ENCODE measurements at places on chromosomes 2 and 18.

GRCh38 chr18:22536558-22536957, 118.8 kb upstream of the CTAGE1 start:
- DNase-seq: no peak

- DNase-seq: peak; percentile 8
Measured at GRCh38 chr2:153005071-153005730, 286.8 kb downstream of the ARL6IP6 start.

DNA sequence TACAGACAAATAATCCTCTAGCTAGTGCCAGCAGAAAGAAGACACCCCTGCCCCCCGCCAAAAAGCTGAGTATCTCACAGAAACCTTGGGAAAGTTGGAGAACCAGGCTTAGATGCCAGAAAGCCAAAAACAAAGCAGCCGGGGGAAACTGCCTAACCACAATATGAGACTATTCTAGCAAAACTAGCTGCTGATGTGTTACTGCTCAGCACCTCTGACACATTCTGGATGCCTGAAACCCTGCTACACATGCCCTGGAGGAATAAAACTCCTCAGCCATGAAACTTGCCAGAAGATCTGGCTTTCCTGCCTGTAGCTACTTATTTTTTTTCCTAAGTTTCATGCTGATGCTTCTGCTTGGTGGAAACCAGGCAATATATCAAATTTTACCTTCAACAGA, 122.7 kb upstream of the GCFC2 start:
- no peak for DNase-seq

DNA sequence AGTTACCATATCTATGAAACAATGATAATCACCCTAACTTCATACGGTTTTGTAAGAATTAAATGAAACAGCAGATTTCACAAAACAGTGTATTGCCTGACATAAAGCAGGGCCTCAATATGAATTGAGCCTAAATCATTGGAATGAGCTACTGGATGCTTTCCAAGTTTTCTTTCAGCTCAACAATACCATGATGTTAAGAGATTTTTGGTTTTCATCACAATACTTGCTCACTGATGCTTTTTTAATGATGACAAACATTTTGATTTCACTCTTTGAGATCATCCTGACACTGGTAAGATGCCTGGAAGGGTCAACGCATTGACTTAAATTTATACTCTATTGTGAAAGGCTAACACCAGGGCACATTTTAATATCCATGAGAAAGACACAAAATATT, 377.5 kb downstream of the ZNF521 start:
- DNase-seq: no peak

DNA sequence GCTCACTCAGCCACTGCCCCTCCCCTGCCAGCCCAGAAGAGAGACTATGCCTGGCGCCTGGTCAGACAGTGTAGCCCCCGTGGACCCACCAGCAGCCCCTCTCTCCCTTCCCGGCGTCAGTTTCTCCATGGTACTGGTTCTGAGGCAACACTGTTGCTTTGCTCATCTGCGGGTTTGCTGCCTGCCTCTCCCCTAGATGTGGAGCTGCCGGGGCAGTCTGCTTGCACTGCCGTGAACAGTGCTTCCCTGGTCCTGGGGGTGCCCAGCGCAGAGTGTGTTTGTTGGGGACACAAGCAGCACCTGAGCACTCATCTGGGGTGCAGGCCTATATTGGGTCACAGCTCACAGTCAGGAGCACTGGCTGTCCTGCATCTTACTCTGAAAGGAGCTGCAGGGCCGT, 309.9 kb downstream of the NDUFA10 start:
- no peak for DNase-seq

- peak; percentile 51 for DNase-seq
Measured at GRCh38 chr2:143937723-143938350, 582.1 kb downstream of the ZEB2 start.

GRCh38 chr18:59052965-59053820, 86.5 kb upstream of the SEC11C start:
- DNase-seq: no peak

- DNase-seq: peak; percentile 18
Measured at GRCh38 chr18:44805643-44806042, 125.0 kb downstream of the SETBP1 start.

DNA sequence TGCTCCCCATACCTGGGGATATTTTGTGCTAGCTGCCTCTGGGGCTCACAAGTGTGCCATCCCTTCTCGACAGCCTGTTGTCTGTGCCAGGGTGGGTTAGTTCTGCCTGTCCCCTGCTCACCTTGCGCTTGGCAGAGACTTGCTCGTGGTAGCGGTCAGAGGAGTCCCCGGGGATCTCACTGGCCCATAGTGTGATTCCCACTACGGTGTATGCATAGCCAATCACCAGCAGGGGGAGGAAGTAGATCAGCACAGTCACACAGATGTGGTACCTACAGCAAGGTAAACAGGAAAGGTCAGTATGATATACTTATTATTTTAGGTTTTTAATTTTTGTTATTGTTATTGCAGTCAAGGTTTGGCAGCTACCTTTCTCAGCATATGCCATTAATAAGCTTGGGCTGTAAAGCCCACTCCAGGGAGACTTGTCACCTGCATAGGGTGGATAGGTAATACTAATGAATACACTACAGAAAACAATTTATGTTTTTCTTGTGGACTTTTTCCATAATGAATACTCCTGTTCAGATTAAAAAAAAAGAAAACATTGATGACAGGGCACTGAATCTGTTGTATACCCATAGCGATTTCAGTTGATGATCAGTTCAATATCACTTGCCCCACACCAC, 95.2 kb downstream of the POLE4 start:
- DNase-seq: peak; percentile 16

- DNase-seq: no peak
Measured at GRCh38 chr2:41989501-41990180, 58.2 kb upstream of the PKDCC start.

GRCh38 chr2:11775384-11775783, 29.0 kb downstream of the LPIN1 start:
- DNase-seq: peak; percentile 89

Measured in OCI-M1 (cell line).